ENCODE measurements at places on chromosomes 4 and X.

GRCh38 chrX:150569155-150569477 lies 695 bp downstream of the MTM1 start:
- no peak for DNase-seq

DNA sequence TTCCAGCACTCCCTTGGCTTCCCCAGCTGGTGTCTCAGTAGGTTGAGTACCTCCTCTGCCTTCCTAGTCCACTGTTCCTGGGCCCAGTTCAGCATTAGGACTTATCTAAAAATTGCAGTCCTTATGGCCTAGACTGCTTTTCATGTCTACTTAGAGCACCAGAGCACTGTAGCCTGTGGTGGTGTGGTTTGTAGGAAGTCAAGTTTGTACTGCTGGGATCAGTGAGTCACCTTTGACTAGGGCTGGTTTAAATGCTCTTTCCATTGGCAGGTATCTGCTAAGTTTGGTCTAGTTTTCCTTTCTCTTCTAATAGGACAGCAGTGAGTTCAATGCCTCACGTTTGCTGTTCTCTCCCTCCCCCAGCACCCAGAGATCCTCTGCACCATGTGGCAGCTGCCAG lies 233.6 kb upstream of the WDFY3 start:
- DNase-seq: no peak

- no peak for DNase-seq
Observed at GRCh38 chr4:173009129-173009823, 159.3 kb upstream of the GALNT7 start.

GRCh38 chr4:5654791-5655190 lies 53.6 kb downstream of the EVC2 start:
- no peak for DNase-seq

DNA sequence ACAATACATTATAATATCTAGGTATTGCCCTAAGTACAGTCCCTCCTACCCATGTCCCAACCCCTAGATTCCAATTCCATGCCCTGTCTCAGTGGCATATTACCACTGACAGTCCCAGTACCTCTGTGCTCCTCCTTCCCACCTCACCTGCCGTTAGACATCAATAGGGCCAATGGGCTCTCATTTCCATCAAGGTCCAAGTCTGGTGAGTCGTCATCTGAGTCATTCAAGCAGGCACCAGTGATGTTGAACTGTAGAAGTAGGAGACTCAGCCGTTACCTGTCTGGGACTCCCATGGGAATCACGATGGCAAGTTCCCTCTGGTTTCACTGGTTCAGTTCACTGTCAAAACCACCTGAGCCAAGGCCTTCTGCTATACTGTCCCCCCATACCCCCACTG lies 51.7 kb downstream of the PHF8 start:
- DNase-seq: no peak

DNA sequence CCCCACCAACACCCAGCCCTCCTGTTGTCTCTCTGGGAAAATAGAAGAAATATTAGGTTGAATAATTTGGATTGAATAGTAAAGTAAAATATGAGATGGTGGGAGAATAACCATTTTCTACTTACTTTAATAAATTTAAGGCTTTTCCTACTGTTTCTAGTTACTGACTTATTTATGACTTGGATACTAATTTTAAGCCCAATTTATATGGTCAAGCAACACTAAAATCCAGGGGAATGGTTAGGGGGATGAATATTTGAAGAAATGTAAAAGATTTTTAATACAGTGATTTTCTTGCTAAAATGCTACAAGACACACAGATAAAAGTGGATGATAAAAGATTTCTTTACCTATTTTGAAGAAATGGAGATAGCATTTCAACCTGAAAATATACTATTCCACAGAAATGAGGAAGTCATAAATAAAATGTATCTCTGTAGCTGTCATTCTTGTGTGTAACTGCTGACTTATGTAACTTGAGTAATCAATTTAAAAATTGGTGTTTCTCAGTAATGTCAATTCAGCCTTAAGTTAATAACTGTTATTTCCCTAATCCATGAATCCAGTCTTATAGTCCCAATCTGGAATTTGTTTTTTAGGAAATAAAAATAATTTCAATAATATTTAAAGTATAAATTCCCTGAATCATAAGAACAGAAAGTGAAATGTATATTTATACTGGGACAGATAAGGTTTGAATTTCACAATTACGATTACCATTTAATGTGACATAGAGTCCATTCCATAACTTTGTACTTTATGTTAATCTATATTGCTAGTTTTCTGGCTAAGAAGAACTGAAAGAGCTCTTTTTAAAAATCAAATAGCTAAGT lies 24.3 kb upstream of the IL2 start:
- no peak for DNase-seq
